RWPE2 (cell line): ENCODE measurements at places on chromosomes 1 and 21.

DNA sequence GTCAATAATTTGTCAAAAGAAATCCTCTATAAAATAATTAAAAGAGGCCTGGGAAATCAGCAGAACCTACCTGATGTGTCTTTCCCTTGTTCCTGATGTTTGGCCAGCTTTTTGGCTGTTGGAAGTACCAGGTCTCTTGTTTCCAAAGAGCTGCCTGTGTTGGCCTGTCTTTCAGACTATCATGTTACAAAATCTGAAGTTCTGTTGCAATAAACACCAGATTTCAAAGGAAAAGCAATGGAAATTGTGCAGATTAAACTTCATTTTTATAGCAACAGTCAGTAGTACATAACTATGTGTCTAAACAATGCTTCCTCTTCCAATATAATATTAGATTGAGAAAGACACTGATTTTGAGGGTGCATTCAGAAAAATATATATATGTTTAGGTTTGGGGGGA lies 647.2 kb upstream of the CXADR start:
- no peak for DNase-seq

GRCh38 chr1:43435146-43436145 lies 18.3 kb downstream of the HYI start:
- DNase-seq: no peak

- DNase-seq: no peak
Measured at GRCh38 chr1:55280731-55281130, 65.6 kb upstream of the USP24 start.

DNA sequence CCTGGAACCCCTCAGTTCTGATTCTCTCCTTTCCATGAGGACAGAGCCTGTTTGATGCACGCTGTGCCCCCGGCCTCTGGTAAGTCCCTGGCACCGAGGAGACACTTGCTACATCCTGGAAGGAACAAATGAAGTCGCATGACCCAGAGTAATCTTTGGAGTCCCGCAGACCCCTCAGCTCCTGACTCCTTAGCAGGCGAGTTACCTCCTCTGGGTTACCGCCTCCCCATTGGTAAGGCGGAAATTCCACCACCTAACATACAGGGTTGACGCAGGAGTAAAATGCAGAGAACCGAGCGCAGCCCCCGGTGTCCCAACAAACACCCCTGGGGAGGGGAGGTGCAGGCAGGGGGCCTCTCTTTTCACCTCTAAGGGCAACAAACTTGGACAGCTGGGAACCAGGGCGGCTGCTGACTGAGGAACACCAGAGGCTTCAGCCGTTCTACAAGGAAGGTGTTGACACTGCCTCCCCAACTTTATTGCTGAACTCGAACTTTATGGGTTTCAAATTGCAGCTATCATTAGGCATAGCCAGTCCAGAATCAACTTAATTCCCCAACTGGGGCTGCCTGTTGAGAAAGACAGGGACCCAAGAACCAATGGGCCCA lies 115.3 kb upstream of the IFFO2 start:
- no peak for DNase-seq

GRCh38 chr1:31624731-31625514 lies 7.4 kb downstream of the HCRTR1 start:
- no peak for DNase-seq

DNA sequence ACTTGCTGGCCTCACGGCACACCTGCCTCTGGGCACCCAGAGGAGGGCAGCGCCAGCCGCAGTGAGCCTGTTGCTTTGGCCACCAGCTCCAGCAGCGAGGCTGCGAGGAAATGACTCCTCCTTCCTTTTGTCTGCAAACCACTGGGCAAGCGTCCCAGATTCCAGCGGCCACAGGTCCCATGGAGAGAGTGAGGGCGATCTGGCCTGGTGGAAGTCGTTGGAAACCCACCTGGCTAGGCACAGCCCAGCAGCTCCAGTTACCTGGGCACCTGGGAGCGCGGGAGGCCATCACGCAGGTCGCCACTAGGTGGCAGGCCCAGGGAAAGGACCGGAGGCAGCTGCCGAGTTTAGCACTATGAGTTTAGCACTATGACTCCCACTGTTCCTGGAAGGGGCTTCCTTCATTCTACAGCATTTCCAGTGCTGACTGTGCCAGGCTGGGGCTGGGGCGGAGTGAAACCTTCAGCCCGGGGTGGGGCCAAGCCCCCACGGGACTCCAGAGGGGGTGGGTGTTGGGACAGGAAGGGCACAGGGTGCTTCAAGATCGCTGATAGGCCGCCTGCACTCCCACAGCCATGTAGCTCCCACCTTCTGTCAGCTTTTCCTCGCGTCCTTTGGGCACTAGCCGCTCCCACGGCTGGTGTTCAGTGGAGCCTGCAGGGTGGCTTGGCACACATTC lies 1.1 kb upstream of the ESPN start:
- DNase-seq: peak; percentile 88

DNA sequence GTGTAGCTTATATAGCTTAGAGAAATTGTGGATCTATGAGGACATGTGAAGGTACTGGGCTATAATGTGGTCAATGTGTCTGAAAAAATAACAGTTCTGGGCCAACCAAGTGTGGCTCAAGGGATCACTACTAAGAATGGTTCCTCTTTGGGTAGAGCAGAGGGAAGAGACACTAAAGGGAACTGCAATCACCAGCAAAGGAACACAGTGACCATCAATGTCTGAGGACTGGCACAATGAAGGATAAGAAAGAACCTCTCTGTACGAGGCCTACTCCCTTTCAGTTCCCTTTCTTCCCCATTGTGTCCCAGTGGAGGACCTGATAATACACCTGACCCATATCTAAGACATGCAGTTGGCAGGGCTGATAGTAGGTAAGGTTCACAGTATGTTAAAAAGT lies 89.9 kb upstream of the JAK1 start:
- no peak for DNase-seq

DNA sequence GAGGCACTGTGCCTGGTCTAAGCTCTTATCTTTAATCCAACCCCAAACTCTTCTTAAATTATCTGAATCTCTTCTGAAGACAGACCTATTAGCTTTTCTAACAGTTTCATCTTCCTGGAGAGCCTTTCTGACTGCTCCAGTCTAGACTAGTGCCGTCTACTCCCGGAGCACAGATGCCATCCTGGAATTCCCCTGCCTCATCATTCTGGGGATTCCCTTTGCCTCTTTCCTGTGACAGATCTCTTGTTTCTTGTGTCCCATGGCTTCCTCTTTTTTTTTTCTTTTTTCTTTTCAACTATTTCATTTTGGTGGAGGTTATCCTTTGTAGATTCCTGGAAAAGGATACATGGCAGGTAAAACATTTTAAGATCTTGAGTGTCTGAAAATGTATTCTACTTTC lies 11.7 kb downstream of the SEMA4A start:
- no peak for DNase-seq
